ENCODE measurements at places on chromosomes 3 and 15. TPM values are rescaled to one million over a fixed set of nuclear protein-coding genes. Genes with fewer than 3 reads are reported as not detected.

RPP25 gene
- total RNA-seq, result 5.8 TPM

IL16 gene
- 19.5 TPM for total RNA-seq

DUOX1 gene
- total RNA-seq, result 0.71 TPM

PLA2G4E gene
- total RNA-seq, result not detected

WNT7A gene
- not detected for total RNA-seq

GOLGA8G gene
- total RNA-seq, result not detected

ROBO2 gene
- total RNA-seq, result 1.3 TPM

DNA sequence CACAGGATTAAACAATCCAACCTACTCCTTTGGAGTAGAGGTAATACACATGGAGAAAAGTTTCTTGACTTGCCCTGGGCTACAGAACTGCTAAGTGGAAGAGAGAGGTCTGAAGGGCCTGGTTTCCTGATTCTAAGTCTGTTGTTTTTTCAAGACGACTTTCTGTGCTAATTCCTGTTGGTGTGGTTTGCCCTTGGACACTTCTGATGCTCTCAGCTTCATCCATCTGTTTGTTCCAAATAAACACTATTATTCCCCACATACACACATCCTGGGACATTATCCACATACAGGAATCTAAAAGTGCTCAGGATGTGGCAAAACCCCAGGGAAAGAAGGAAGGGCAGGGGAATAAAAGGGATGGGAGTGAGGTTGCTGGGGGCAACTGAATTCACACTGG is 393.5 kb upstream of the TBL1XR1 start:
- no peak overlapping the region for H3K4me3 ChIP-seq
- H3K4me1 ChIP-seq, result no peaks in the 10 kb centered on the region
- no peak for DNase-seq
- no peak overlapping the region for H3K27ac ChIP-seq
- H3K27me3 ChIP-seq, result no peaks in the 10 kb centered on the region
- no peaks in the 10 kb centered on the region for H3K36me3 ChIP-seq

GRCh38 chr3:37993820-37994638 is 3.4 kb downstream of the VILL start:
- H3K36me3 ChIP-seq, result no peaks in the 10 kb centered on the region
- no peaks in the 10 kb centered on the region for H3K27me3 ChIP-seq
- no peaks in the 10 kb centered on the region for H3K4me1 ChIP-seq

DNA sequence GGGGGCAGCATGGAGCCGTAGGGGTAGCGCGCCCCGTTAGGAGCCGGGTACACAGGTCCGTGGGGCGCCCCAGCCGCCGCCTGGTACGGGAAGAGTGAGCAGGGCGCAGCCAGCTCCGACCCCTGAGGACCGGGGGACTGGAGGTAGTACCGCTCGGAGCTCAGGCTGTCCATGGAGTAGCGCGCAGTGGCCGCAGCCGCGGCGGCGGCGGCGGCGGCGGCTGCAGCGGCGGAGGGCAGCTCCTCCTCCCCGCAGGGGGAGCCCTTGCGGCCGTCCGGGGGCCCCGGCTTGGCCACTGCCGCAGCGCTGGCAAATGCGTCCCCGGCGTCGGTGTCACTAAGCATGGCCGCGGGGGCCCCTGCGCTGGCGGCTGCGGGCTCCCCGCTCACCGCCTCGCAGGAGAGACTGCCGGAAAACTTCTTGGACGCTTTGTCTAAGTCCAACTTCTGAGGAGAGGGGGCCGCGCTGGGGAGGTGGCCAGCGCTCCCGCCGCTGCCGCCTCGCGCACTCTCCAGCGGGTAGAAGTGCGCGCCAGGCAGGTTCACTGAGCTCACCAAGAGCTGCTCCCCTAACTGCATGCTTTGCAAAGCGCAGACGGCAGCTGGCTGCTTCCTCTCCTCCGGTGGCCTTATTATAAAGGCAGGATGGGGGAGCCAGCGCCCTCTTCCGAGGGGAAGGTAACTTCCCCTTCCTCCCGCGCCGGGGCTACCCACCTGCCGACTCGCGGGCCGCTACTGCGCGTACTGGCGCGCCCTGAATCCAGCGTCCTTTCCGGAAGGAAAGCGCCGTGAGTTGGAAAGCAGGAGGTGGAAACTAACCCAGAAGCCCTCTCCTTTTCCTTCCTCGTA is at the start of gene EOMES:
TSS of gene EOMES (minus strand) at position 607 of the 848 bp plus-strand sequence. CDS start at position 578, 29 bp downstream.
- H3K27ac ChIP-seq, result no peak within 1 kb of the TSS
- peaks cover 2% of the 10 kb centered on the region for H3K27me3 ChIP-seq
- H3K4me1 ChIP-seq, result no peaks in the 10 kb centered on the region
- H3K36me3 ChIP-seq, result no peaks in the 10 kb centered on the region
- DNase-seq, result no peak
- H3K4me3 ChIP-seq, result peak within 1 kb of the TSS; percentile 30

- H3K27ac ChIP-seq, result no peak overlapping the region
- no peak overlapping the region for H3K4me3 ChIP-seq
- no peaks in the 10 kb centered on the region for H3K4me1 ChIP-seq
- DNase-seq, result peak; percentile 44
Observed at GRCh38 chr3:45957586-45957985, 14.3 kb downstream of the CXCR6 start.

DNA sequence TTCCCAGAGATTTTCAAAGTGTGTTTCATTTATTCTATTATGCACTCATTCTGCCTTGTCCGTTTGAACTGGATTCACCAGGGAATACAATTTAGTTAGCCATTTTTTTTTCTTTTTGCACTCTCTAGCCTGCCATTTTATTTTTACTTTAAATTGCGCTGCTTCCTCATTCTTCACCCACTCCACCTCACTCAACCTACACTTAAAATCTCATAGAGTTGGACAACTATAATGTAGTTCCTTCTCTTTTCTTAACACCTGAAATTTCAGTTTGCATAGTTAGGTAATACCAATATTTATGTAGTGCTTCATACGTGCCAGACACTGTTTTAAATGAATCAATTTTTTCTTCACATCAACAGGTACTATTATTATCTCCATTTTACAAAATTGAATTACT is 42.4 kb upstream of the CMC1 start:
- DNase-seq, result no peak
- no peaks in the 10 kb centered on the region for H3K4me1 ChIP-seq
- H3K4me3 ChIP-seq, result no peak overlapping the region
- H3K27ac ChIP-seq, result no peak overlapping the region
- H3K27me3 ChIP-seq, result no peaks in the 10 kb centered on the region

DNA sequence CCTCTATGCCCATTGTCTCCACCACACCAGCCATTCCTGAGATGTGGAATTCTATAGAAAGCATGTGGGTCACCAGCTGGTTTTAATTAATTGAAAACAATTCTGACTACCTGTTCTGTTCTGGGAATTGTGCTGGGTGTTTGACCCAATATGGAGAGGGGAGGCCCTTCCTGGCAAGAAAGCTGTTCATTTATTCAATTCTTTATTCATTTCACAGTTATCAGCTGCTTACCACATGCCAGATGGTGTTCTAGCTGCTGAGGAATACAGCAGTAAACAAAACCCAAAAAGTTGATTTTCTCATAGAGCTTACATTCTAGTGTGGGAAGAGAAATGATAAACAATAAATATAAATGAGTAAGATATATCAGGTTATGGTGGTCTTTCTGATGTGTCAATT is 296.1 kb upstream of the RASGRP1 start:
- no peaks in the 10 kb centered on the region for H3K36me3 ChIP-seq
- no peaks in the 10 kb centered on the region for H3K27me3 ChIP-seq
- H3K4me3 ChIP-seq, result no peak overlapping the region
- H3K4me1 ChIP-seq, result no peaks in the 10 kb centered on the region

DNA sequence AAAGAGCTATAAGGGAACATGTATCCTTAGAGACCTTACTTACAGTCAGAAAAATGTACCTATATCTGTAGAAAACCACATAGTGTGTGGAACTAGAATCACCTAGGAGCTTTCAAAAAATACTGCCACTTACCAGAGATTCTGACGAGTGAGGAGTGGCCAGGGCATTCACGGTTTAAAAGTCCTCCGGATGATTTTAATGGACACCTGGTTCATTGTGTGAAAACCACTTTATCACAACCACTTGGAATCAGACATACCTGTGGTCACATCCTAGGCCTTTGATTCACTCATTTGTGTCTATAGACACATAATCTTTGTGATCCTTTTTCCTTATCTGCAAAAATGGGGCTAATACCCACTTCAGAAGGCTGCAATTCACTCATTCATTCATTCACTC is 159.8 kb downstream of the MBNL1 start:
- H3K27ac ChIP-seq, result no peak overlapping the region
- no peak for DNase-seq
- H3K4me3 ChIP-seq, result no peak overlapping the region

DNA sequence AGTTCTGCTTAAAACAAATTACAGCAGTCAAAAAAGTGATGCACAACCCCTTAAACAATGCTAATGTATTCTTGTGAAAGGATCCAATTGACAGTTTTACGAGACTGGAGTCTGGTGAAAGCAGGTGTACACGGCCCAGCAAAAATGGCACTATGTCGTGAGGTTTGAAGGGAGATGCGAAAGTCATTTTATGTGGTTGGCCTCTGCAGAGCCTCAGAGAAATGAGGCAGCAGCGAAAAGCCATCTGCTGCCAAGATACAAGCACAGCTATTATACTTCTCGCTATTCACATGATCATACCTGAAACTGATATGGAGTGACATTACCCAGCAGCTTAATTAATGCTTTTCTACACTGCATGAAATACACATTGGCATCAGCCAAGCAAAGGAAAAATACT is 36.4 kb downstream of the MECOM start:
- no peak for DNase-seq
- no peaks in the 10 kb centered on the region for H3K27me3 ChIP-seq
- no peak overlapping the region for H3K27ac ChIP-seq
- H3K4me3 ChIP-seq, result no peak overlapping the region

- no peak overlapping the region for H3K4me3 ChIP-seq
- DNase-seq, result peak; percentile 82
- no peak overlapping the region for H3K27ac ChIP-seq
- H3K27me3 ChIP-seq, result no peaks in the 10 kb centered on the region
- H3K4me1 ChIP-seq, result no peaks in the 10 kb centered on the region
Observed at GRCh38 chr15:33309602-33310276, 1.0 kb upstream of the RYR3 start.

DNA sequence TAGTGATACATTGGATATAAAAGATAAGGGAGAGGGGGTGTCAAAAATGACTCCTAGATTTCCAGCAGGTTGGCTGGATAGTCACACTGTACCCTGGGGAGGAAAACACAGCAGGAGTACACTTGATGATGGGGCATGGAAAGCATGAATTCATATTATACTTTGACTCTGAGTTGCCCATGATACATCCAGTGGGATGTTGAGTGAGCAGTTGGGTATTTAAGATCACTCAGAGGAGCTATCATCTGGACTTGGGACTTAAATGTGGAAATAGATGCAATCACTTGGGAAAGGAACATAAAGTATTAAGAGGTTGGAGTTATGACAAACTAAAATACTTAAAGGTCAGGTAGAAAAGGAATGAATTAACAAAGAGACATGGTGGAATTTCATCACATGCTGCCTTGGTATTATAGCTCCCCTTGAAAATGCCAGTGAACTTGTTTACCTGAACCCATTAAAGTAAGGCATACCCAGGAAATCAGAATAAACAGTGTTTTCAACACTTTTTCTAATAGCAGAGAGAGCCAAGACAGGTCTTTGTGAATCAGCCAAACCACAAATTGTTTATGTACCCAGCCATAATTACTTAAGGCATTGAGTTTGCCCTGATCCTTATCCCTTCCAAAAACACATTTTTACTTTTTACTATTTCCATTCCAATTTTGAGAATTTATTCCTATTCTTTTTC is 49.9 kb upstream of the ABI3BP start:
- no peaks in the 10 kb centered on the region for H3K36me3 ChIP-seq
- no peaks in the 10 kb centered on the region for H3K27me3 ChIP-seq
- no peak overlapping the region for H3K4me3 ChIP-seq
- no peak for DNase-seq
- no peak overlapping the region for H3K27ac ChIP-seq

DNA sequence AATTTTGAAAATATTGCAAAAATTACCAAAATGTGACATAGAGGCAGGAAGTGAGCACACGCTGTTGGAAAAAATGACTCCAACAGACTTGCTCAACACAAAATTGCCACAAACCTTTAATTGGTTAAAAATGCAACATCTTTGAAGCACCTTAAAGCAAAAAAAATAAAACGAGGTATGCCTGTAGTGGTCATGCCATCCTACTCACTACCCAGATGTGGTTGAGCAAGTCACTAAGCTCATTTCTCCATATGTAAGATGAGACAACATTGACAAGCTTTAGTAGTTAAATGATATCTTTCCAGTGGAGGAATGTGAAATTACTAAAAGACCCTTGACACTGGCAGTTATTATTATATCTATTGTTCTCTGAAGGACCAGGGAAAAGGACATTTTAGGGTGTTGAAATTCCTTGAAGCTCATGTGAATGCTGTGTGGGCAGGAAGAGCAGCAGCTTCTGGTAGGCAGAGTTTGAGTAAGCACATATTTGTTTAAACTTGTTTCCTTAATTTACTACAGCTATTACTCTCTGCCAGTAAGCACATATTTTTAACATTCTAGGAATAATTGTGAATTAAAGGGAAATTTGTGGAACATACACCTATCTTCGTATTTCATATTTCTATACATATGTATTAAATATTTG is 131.6 kb upstream of the P2RY1 start:
- no peaks in the 10 kb centered on the region for H3K4me1 ChIP-seq
- H3K27ac ChIP-seq, result no peak overlapping the region
- no peaks in the 10 kb centered on the region for H3K36me3 ChIP-seq
- no peak for DNase-seq
- no peak overlapping the region for H3K4me3 ChIP-seq

- no peak overlapping the region for H3K4me3 ChIP-seq
- no peak for DNase-seq
- H3K27ac ChIP-seq, result no peak overlapping the region
- no peaks in the 10 kb centered on the region for H3K27me3 ChIP-seq
- peaks cover 18% of the 10 kb centered on the region for H3K36me3 ChIP-seq
Observed at GRCh38 chr3:45980229-45980813, 15.3 kb downstream of the FYCO1 start.

DNA sequence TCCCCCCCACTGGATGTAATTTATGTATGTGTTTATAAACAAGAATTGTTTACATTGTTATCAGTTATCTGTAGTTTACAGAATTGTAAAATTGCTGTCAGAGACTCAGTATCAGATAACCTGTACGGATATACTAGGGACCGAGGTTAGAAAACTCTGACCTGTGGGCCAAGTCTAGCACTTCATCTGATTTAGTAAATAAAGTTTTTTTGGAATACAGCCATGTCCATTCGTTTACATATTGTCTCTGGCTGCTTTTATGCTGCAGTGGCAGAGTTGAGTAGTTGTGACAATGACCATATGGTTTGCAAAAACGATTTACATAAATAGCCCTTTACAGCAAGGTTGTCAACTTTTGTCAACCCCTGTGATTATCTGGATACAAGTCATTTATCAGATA is 52.6 kb downstream of the LRRC28 start:
- H3K27me3 ChIP-seq, result no peaks in the 10 kb centered on the region
- peaks cover 3% of the 10 kb centered on the region for H3K4me1 ChIP-seq
- H3K4me3 ChIP-seq, result no peak overlapping the region

DNA sequence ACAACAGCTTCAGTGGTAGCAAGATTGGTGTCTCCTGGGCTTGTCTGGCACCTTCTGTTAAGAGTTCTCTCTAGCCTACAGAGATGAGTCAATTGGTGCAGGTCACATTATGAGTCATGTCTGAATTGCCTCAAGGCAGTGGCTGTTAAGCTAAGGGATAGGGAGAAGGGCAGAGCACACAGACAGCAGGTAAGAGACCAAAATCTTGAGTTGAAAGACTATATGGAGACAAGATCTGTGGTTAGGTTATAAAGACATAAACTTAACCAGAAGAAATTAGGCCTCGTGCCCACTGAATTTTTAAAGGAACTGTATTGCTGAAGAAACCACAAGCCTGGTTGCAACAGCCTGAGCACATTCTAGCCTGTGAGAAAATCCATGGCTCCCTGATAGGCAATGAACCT is 19.2 kb upstream of the KPNA1 start:
- H3K36me3 ChIP-seq, result peaks cover 14% of the 10 kb centered on the region
- no peaks in the 10 kb centered on the region for H3K4me1 ChIP-seq
- no peak for DNase-seq
- no peaks in the 10 kb centered on the region for H3K27me3 ChIP-seq

GRCh38 chr15:62187910-62188309 is 22.8 kb upstream of the C2CD4B start:
- H3K36me3 ChIP-seq, result no peaks in the 10 kb centered on the region
- H3K4me3 ChIP-seq, result no peak overlapping the region
- no peak overlapping the region for H3K27ac ChIP-seq

Measured in aorta (tissue), 5 donors.